ENCODE measurements at places on chromosomes 13 and 19.

DNA sequence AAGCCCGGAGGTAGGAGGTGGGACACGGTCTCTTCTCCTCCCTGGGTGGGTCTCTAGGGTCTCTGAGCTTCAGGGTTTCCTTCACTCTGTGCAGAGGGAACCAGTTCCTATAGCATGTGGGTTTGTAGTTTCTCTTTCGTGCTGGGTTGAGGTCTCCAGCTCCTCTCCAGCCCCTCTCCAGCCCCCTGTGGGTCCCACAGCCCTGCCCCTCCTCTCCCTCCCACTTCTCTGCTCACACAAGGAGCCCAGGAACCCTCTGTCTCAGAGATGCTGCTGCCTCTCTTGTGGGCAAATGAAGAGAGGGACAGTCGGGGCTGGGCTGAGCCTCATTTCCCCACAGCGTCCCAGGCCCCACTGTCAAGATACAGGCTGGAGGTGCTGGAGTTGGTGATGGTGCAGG is 1.4 kb downstream of the SIGLEC7 start:
- DNase-seq: no peak

GRCh38 chr19:31946491-31946890 is 398.9 kb upstream of the ZNF507 start:
- DNase-seq: no peak

GRCh38 chr13:97574926-97575325 is 141.0 kb downstream of the RAP2A start:
- no peak for DNase-seq

DNA sequence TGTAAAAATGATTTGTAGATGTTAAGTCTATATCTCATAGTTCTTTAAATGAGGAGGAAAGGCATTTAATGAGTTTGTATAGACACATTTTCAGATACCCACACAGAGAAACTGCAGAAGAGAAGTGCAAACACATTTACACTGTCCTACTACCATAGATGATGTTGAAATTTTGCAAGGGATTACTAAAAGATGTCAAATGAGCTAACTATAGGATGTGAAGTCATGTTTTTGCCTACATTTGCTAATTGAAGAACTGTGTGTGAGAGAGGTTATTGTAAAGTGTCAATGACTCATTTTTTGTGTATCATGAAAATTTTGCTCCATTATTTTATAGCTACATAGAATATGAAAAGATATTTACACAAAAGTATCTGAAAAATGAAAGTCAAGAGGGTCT is 178.9 kb downstream of the ITGBL1 start:
- DNase-seq: no peak

DNA sequence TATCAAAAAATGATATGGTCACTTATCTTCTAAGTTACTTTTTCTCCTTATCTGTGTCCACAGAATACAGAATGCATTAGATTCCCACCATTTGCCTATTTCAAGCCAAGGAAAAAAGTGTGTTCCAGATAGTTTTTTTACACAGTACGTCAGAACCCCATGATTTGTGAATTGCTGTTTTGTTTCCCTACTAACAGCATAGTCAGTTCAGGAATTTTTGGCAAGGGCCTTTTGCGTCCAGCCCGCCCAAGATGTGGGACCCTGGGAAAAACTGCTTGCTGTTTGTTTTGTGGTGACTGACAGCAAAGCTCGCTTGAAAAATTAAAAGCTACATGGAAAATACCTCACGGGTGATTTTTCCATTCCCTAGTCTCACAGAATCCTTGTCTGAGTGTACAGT is 20.4 kb upstream of the FAM216B start:
- DNase-seq: no peak

DNA sequence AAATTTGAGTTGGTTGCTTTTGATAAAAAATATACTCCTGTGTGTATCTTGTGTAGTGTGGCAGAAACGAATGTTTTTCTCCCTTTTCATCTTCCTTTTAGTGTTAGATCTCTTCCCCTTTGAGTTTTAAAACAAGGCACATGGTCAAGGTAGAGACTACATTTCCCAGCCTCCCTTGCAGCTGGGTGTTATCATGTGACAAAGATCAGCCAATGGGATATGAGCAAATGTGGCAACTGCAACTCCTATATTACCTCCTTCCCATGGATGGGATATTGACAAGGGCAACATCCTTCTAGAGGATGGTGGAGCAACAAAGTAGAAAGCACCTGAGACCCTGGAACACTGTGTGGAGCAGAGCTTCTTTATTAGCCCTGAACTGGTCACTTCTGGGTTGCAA is 42.4 kb downstream of the ADGRE3 start:
- DNase-seq: no peak

- DNase-seq: no peak
These were observed 27.5 kb downstream of the DPRX start for GRCh38 chr19:53659292-53659691.

GRCh38 chr13:107808389-107808788 is 406.9 kb downstream of the LIG4 start:
- DNase-seq: no peak

GRCh38 chr13:51768378-51768921 is 35.5 kb downstream of the DHRS12 start:
- no peak for DNase-seq

DNA sequence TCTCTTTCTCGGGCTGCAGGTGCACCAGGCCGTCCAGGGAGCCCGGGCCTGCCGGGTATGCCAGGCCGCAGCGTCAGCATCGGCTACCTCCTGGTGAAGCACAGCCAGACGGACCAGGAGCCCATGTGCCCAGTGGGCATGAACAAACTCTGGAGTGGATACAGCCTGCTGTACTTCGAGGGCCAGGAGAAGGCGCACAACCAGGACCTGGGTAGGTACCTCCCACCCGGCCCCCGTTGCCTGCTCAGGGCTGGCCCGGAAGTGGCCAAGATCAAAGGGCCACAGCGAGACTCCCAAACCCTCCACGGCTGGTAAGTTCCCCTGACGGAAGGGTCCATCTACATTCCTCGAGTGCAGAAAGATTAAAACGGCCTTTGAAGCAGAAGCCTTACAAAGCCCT is 55.1 kb downstream of the RAB20 start:
- no peak for DNase-seq

DNA sequence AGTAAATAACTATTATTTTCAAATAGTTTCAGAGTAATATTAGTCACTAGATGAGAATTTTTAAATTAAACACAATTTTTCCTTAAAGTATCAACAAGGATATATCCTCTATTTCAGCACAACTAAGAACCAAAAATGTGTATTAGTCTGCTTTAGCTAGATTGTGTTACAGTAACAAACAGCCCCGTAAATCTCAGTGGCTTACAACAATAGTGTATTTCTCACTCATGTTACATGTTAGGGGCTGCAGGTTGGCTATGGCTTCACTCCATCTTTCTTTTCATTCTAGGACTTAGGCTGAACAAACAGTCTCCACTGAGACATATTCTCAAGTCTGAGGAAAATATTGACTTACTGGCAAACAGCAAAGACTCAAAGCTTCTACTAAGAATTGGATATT is 11.6 kb upstream of the SUCLA2 start:
- DNase-seq: no peak
